ENCODE measurements at places on chromosomes 16 and 17.

DNA sequence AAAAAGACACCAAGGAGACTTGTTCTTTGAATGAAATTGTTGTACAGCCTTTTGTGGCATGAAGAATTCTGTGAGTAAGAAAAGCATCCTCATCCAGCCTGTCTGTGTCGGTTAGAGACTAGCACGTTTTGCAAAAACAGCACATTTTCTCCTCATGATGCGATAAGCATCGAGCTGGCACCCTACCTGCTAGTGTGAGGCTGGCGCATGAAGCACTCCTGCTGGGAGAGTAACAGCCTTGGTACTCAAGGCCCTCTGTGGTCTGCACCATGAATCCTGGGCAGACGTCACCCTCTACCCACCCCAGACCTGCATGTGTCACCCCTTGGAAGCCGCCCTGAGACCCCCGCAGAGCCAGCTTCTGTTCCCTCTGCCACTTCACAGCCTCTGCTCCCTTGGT is 92.6 kb upstream of the TMEM132E start:
- no peak for DNase-seq

DNA sequence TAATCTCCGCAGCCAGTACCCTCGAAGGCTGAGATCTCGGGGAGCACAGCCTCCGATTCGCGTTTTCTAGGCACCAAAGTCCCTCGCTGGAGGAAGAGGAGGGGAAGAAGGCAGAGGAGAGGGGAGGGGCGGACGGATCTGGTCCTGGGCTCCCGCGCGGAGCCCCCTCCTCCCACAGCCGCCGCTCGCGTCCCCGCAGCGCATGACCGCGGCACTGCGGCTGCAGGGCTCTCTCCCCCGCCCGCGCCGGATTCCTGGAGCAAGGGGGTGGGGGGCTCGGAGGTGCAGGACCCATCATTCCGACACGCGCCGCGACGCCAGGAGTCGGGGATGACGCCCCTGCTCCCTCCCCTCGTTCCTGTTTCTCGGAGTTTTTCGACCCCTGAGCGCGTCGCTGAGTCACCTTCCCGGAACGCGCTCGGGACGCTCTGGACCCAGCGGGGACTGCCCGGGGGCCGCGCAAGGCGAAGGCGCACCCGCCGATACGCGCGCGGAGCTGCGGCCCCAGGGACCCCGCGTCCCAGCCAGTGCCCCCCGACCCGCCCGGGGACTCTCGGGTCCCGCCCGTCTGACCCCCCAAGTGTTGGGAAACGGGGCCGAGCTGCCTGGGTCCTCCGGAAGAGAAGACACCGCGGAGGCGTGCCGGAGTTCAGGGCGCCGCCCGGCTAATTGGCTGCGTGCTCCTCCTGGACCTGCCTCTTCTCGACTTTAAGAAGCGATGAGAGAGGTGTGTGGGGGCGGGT is 1.4 kb upstream of the SPHK1 start:
- DNase-seq: no peak

GRCh38 chr16:3458278-3458851 is 14.9 kb downstream of the NAA60 start:
- no peak for DNase-seq

- no peak for DNase-seq
These were observed 6.7 kb downstream of the SYNGR2 start for GRCh38 chr17:78174870-78175642.

Measured in NCI-H1436 treated with DMSO at 0.1 percent for 48 hours (cell line).